Smooth muscle cell of the coronary artery (primary cell): ENCODE measurements at places on chromosomes 2 and 18. TPM values are rescaled to one million over a fixed set of nuclear protein-coding genes. Genes with fewer than 3 reads are reported as not detected.

The HSBP1L1 gene
- total RNA-seq = 2.7 and 3.0 TPM in 2 replicates

The TTC32 gene
- total RNA-seq = 3.0 and 3.3 TPM in 2 replicates

The CRYBA2 gene
- total RNA-seq = not detected in 2 replicates

The MC5R gene
- total RNA-seq = not detected in 2 replicates

The UGT1A10 gene
- 0.23 TPM in 1 of 2 replicates, not detected in the other for total RNA-seq
